AG08395 (cell line): ENCODE measurements at places on chromosomes 2 and 18.

DNA sequence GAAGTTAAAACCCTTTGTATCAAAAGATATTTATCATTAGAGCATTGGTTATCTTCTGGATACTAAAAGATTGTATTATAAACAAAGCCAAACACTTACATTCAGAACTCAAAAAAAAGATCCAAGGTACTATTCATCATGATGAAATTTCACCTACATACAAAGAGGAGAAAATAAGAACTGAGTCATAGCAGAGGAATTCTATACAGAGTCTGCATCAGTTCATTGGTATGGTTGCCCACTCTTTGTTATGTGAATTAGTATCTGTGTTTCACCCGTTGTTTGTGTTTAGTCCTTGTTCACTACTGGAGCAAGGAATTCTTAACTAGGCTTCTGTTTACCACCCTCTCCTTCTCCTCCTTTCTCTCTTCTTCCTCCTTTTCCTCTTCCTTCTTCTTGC, 157.9 kb downstream of the LNPK start:
- peak; percentile 41 for DNase-seq

GRCh38 chr18:29146068-29146467, 969.1 kb upstream of the CDH2 start:
- no peak for DNase-seq

- no peak for DNase-seq
Observed at GRCh38 chr2:218577482-218578220, 9.0 kb downstream of the CNOT9 start.

DNA sequence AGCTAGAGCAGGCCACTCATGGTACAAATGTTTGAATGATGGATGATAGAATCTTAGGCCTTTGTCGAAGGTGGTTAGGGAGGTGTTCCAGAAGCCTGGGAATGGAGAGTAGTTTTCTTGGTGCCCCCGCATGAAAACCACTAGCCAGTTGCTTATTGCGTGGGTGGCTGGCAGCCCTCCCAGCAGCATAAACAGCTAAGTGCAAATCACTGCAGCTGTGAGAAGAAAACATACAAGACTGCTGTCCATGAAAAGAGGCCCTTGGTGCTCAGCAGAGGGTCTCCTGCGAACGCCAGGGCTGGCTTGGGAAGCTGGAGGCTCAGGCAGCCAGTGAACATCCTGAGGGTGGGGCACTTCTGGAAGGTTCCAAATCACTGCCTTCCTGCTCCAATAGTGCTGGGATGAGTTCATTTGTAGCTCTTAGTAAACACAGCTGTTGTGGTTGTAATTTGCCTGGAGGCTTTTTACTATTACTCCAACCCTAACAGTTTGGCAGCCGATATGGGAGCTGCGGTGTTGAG, 118.8 kb downstream of the MGAT5 start:
- DNase-seq = peak; percentile 79

DNA sequence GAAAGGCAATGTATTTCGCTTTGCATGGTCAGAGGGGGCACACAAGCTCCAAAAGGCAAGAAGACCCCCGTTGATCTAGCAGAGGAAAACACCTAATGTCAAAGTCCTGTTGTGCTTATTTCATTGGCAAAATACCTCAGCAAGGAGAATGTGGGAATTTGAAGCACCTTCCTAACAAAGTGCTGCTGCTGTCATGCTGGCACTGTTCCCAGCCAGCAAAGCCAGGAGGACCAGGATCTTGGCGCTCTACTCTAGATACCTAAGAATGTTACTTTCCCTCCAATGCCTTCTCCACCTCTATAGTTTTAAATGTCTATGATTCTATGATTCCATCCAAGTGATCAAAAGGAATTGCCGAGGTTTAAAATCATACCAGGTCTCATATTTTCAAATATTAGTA, 867.9 kb upstream of the POU3F3 start:
- no peak for DNase-seq

GRCh38 chr2:173862612-173863217, 102.5 kb downstream of the SP3 start:
- DNase-seq = no peak

GRCh38 chr2:200877443-200877842, 11.4 kb downstream of the PPIL3 start:
- DNase-seq = no peak

- DNase-seq = no peak
Observed at GRCh38 chr18:708096-708495, 4.3 kb downstream of the ENOSF1 start.

DNA sequence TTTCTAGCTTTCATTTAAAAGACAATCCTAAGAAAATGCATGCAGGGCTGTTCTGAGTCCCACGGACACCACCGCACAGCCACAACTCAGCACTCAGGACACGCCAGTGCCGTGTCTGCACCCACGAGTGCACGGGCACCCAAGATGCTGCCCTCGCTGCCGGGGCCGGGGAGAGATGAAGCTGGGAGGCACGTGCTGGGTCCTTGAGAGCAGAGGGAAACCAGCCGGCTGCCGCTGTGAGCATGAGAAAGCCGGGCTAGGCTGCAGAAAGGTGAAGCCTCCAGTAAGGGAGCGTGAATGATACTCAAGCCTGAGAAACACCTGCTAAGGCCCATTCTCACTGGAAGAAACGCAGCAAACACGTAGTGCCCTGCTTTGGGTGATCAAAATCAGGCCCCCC, 4.8 kb downstream of the COPS9 start:
- DNase-seq = no peak

DNA sequence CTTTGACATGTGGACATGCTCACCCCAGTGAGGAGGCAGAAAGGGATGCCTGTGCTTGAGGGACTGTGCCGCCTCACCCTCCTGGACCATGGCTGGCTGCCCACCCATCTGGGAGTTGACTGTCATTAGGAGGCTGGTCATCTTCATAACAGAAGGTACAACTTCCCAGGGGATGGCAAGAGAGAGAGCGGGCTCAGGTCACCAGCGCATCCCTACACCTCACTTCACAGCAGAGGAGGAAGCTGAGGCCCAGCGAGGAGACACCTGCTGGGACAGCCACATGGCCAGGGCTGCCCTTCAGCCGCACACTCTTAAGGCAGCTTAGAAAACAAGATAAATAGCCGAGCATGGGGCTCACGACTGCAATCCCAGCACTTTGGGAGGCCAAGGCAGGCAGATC, 59.4 kb downstream of the ADCY3 start:
- DNase-seq = no peak

- peak; percentile 26 for DNase-seq
Observed at GRCh38 chr18:52337276-52337675, 2.7 kb upstream of the DCC start.

GRCh38 chr2:162587674-162588305, 243.9 kb downstream of the GCA start:
- no peak for DNase-seq

GRCh38 chr2:102768892-102769291, 7.1 kb downstream of the TMEM182 start:
- no peak for DNase-seq

DNA sequence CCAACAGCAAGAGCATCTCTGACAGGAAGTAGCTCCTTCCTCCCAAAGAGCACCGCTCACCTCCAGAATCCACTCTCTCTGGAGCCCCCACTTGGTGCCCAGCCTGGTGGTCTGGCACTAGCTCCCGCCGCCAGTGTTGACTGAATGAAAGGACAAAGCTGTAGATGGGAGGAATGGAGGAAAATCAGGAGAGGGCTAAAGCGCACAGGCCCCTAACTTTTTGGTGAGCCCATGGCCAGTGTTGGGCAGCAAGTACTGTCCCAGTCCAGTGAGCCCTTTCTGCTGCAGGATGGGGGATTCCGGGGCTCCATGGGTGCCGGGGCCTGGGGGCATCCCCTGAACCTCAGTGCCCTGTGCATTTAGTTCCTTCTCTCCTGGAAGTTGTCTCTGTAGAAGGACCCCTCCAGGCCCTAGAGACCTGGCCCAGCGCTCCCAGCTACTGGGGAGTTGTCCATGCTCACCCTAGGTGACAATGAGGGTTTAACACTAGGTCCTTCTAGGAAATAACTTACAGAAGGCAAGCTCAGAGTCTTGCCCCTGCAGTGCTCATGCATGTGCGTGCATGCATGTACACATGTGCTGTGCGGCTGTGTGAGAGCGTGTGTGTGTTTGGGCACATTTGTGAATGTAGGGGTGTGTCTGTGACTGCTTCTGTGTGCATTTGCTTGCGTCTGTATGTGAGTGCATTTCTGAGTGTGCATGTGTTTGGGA, 33.6 kb downstream of the GLI2 start:
- no peak for DNase-seq

DNA sequence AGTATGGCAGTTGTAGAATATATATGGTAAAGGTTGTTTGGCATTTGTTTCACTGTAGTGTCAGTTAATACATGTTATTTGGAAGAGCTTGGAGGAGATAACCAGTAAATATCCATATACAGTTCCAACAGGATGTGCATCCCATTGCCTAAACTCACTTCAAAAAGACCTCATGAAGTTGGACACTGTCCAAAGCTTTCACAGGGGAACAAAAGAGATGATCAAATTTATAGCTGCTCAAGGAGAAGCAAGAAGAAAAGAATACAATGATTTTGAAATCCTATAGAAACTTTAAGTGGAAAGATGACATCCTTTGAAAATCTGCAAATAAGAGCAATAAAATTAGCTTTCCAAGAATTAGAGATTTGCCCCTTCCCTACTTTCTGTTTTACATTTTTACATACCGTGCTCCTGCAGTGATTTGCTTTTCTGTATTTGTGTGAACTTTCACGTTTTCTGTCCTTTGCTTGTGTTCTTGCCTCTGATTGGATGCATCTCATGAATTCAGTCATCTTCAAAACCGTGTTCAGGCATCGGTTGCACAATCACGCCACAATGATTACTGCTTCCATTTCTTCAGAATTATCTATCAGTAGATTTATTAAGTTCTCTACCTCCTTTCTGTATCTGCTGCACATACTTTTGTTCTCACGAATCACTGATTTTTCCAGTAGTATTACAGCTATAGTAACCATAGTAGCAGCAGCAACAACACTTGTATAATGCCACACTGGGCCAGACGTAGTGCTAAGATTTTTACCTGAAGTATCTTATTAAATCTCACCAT, 83.8 kb downstream of the PARD3B start:
- no peak for DNase-seq

- DNase-seq = no peak
Observed at GRCh38 chr2:134436706-134437105, 182.8 kb downstream of the MGAT5 start.

GRCh38 chr2:129887688-129888266, 91.7 kb upstream of the RAB6C start:
- no peak for DNase-seq

GRCh38 chr2:195945056-195945455, 123.6 kb downstream of the DNAH7 start:
- DNase-seq = no peak

GRCh38 chr2:28981016-28981441, at the start of gene TOGARAM2:
TOGARAM2 (plus strand) TSS chr2:28981298; CDS start chr2:28994835, 13,537 bp downstream.
- peak; percentile 46 for DNase-seq

GRCh38 chr2:40400336-40400953, 51.4 kb downstream of the SLC8A1 start:
- peak; percentile 19 for DNase-seq

DNA sequence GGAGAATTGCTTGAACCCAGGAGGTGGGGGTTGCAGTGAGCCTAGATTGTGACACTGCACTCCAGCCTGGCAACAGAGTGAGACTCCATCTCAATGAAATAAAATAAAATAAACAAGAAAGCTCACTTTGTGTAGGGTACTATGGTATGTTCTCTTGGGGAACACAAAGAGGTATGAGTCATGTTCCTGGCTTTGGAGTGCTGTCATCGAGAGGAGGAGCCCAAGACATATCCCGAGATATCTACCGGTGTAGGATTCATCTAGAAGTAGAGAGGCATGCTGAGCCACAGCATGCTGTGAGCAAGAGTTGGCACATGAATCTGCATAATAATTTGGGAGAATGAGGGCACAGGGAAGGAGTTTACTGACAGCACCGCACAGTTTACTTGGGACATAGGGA, 244.9 kb upstream of the EPHA4 start:
- no peak for DNase-seq

DNA sequence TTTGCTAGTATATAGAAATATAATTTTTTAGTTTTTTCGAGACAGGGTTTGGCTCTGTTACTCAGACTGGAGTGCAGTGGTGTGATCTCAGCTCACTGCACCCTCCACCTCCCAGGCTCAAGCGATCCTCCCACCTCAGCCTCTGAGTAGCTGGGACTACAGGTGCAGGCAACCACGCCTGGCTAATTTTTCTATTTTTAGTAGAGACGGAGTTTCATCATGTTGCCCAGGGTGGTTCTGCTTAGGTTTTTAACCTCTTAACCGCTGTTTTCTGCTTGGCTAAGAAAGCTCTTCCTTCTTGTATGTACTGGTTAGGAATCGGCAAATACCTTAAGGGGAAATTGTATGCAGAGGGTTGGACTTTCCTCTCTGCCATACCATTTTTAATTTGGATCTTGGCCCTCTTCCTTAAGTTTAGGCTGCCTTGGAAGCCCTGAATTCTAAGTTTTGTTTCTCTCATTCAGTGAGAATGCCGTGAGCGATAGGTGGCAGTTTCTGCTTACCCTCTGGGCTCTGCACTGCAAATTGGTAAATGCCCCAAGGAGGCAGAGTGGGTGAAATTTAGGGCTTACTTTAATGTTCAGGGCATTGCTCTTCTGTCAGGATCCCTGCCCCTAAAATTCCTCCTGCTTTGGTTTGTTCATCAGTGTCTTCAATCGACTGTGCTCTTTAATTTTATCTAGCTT, 32.3 kb downstream of the EML6 start:
- no peak for DNase-seq

GRCh38 chr18:57469884-57470283, 34.7 kb downstream of the ONECUT2 start:
- DNase-seq = no peak

DNA sequence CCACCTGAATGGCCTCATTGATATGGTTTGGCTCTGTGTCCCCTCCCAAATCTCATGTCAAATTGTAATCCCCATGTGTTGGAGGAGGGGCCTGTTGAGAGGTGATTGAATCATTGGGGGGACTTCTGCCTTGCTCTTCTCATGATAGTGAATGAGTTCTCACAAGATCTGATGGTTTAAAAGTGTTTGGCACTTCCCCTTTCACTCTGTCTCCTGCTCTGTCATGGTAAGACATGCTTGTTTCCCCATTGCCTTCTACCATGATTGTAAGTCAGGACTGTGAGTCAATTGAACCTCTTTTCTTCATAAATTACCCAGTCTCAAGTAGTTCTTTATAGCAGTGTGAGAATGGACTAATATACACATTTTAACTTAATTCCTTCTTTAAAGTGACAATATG, 146.8 kb upstream of the KCNJ3 start:
- no peak for DNase-seq
